ENCODE measurements at places on chromosomes 13 and 19. TPM values are rescaled to one million over a fixed set of nuclear protein-coding genes. Genes with fewer than 3 reads are reported as not detected.
A peak's percentile ranks its signal among the peaks of the same experiment; 100 is the strongest.

ZNF544 gene
- total RNA-seq = 57.0 TPM

CBY2 gene
- not detected for total RNA-seq

FUT1 gene
- 0.78 TPM for total RNA-seq

PLA2G4C gene
- total RNA-seq = 6.8 TPM

- DNase-seq = no peak
Measured at GRCh38 chr19:18470787-18471186, 32.9 kb upstream of the ISYNA1 start.

DNA sequence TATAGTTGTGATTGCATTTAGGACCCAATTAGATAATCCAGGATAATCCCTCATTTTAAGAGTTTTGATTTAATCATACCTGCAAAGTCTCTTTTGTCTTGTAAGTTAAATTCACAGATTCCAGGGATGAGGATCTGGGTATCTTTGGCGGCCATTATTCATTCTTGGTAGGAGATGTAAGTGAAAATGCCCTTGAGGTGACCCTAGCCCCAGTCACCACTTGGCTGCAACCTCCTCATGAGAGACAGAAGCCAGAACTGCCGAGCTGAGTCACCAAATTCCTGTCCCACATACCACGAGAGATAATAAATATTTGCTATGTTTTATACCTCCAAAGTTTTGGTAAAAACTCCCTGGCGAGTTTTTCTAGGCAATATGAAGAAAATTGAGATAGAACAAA is 389.4 kb downstream of the RFC3 start:
- DNase-seq = peak; percentile 86

GRCh38 chr13:41199526-41199925 is 5.2 kb upstream of the KBTBD7 start:
- no peak for DNase-seq

DNA sequence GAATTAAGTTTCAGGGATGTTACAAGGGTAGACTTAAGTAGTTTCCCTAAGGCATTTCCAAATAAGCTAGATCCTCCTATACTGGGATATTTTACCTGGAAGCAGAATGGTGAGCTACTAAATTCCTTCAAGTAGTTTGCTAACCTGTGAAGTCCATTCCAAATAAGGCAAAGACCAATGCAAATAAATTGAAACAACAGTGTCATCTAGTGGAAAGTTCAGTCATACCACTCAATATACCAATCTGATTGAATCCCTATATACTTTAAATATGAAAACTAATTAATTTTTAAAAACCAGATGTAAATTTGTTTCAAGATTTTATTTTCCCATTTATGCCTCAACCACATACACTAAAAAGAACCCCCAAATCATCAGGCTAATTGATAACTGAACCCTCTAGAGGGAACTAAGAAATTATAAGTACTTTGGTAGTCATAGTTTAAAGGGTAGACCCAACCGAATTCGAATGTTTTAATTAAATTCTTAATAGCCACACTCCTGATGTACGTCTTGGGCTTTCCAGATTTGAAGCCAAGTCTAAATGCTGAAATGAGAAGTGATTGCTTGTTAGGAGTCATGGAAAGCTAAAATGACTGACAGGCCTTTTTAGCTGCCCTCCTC is 223.7 kb downstream of the TBC1D4 start:
- peak; percentile 39 for DNase-seq

GRCh38 chr19:48274173-48274572 is 4.3 kb downstream of the ZNF114 start:
- DNase-seq = peak; percentile 39

DNA sequence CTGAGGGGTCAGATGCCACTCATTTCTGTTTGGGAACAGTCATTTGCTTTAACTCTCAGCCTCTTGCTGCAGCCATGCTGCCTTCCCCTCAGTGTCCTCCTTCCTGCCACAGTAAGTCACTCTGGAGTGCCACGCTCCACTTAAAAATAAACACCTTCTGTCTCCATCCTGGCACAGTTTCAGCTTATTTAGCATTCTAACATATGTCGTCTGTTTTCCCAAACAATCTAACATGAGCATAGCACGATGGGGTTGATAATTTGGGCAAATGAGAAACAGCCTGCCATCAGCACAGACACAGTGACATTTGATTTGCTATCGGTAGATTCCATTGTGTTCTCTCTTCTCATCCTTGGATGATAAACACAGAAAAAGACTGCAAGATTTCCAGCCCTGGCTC is 768.6 kb downstream of the UQCRFS1 start:
- no peak for DNase-seq
